GM13976 (cell line): ENCODE measurements at places on chromosomes 2 and 18.

DNA sequence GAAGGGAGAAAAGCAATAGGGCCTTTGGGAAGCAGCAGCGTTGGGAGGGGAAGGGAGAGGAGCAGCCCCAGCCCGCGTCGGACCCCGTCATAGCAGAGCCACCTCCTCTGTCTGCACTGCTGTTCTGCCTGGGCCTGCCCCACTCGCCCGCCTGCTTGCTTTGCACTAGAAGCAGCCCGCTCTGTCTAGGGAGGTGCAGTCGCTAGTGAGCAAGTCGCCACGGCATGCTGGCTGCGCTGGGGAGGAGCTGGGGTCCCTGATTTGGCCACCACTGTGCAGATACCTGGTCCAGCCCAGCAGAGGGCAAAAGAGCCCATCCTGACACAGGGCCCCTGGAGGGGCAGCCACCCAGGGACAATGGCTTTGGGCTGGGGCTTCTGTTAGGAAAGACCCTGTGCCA lies 8.0 kb upstream of the TMEM214 start:
- DNase-seq = no peak

GRCh38 chr2:69013142-69013839 lies at the start of gene ANTXR1:
Gene ANTXR1 (plus strand): TSS chr2:69013179. CDS start chr2:69013500, 321 bp downstream.
- DNase-seq = peak; percentile 42

- DNase-seq = no peak
Measured at GRCh38 chr18:8944871-8945245, 157.6 kb upstream of the NDUFV2 start.

GRCh38 chr2:153645599-153645998 lies 167.0 kb upstream of the RPRM start:
- DNase-seq = no peak

DNA sequence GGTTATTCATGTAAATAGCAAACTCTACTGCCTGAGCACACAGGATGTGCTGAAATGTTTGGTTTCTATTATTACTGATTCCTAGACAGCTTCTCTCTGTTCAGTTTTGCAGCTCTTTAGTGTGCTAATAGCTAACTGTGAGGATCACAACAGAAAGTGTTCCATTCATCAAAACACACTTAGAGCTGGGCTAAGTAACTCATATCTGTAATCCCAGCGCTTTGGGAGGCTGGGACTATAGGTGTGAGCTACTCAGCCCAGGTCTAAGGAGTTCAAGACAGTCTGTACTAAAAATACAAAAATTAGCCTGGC lies 63.2 kb downstream of the MOGAT1 start:
- DNase-seq = peak; percentile 32

DNA sequence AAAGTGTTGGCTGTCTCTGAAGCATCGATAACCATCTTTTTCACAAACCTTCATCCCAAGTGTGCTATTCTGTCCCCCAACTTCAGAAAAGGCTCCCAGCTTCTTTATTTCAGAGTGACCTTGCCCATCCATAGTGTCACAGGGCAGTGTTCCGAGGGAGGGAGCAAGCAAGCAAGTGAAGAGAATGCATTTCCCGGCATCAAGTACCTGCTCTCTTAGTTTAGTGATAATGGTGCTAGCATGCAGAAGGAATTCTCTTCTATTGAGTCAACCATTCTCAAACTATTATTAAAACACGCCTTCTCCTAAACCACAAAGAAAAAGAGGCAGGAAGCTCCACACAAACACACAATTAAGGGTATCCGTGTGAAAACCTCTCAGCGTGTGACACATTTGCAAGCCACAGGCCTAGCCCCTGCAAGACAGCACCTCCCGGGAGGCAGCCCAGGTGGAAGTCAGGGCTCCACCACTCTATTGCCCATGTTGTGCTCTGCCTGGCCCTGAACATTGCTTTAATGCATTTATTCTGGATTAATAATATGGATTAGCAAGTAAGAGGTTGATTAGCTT lies 504.9 kb downstream of the GALR1 start:
- DNase-seq = no peak

GRCh38 chr2:157312866-157313486 lies 12.6 kb downstream of the ERMN start:
- no peak for DNase-seq

DNA sequence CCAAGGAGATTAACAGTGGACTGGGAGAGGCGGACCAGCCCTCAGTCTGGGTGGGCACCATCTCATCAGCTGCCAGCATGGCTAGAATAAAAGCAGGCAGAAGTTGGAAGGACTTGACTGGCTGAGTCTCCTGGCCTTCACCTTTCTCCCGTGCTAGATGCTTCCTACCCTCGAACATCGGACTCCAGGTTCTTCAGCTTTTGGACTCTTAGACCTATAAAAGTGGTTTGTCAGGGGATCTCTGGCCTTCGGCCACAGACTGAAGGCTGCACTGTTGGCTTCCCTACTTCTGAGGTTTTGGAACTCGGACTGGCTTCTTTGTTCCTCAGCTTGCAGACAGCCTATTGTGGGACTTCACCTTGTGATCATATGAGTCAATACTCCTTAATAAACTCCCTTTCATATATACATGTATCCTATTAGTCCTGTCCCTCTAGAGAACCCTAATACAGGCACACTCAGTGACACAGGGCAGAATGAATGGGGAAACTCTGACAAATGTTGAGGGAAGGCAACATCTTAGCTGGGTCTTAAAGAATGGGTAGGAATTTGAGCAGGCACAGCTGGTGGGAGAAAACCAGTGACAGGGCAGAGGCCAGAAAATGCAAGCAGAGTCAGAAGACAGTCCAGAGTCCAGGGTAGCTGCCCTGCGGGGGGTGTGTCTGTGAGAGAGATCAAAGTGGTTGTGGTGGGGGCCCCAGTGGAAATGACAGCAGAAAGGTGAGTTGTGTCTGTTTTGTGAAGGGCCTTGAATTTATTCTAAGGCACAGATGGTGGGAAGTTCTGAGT lies 108.1 kb upstream of the CD302 start:
- DNase-seq = no peak

GRCh38 chr18:2293109-2293839 lies 278.0 kb downstream of the METTL4 start:
- DNase-seq = no peak

GRCh38 chr2:32446369-32446768 lies 89.5 kb downstream of the BIRC6 start:
- no peak for DNase-seq

DNA sequence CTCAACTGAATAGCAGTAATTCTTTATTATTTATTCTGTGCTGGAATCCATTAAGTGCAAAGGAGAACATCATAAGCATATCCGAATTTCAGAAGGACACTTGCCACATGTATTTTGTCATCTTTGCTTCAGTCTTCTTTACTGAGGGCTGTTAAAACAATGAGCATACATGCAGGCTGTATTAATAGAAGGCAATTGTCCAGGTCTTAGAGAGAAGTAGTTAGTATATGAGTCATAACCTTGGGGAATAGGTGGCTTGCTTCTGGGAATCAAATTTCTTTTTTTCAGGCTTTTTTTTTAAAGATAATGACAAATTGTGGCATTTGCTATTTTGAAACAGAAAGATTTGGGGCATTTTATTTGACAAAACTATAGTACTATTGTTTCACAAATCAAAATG lies 773.5 kb downstream of the CNTNAP5 start:
- DNase-seq = no peak

GRCh38 chr2:70726947-70727725 lies 40.9 kb downstream of the ADD2 start:
- DNase-seq = no peak

GRCh38 chr18:56739731-56740130 lies 88.6 kb downstream of the WDR7 start:
- no peak for DNase-seq

GRCh38 chr18:61785588-61785987 lies 107.2 kb downstream of the RNF152 start:
- no peak for DNase-seq

DNA sequence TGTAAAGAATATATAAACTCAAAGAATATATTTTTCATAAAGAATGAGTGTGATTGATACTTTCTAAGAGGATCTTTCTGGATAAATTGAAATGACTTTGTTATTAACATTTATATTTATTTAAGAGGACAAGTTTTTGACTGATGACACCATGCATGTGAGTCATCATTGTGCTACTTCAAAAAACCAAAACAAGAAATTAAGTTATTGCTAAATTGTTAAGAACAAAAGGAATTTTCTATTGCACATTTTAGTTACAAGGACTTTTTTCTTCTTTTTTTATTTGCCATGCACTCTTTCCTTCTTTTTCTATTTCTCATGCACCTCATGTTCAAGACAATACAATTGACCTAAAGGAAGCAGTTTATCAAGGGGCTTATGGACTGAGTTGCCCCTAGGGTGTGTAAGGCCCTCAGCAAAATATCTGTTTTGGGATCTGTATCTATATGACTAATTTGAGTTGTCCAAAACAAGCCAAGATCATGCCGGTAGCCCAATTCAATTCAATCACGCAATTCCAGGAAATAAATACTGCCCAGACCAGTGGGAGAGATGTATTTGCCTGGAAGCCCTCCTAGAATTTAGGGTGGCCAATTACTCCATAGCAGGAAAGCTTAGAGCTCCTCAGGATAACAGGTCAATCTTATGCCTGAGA lies 654.3 kb downstream of the METTL4 start:
- DNase-seq = no peak

- DNase-seq = no peak
Measured at GRCh38 chr18:74152857-74153256, 4.5 kb downstream of the TIMM21 start.

DNA sequence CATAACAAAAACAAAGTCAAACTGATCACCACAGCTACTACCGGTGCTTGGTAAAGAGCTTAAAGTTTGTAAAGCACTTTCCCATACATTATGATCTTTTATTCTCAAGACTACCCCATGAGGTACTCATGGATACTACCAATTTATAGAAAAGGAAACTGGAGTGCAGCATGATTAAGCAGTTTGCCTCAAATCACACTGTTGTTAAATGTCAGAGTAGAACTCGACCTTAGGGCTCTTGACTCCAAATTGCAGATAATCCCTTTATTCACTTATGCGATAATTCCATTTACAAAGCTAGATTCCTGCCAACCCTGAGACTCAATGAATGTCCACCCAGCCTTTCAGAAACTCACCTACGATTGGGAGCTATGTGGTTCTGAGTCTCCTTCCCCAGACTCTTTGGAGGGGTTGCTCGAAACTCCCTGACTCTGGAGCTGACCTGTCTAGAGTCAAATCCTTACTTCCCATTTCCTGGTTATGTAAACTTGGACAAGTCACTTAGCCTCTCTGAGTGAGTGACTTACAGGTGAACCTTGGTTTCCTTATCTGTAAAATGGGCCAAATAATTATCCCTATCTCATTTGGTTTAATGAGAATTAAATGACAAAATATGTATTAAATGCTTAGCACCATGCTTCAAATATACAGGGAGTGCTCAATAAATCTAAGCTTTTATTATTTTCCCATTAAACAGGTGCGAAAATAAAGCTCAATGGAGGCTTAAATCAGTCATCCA lies 47.4 kb downstream of the PSD4 start:
- DNase-seq = no peak

- no peak for DNase-seq
Measured at GRCh38 chr2:20073460-20073859, 22.0 kb upstream of the LAPTM4A start.

DNA sequence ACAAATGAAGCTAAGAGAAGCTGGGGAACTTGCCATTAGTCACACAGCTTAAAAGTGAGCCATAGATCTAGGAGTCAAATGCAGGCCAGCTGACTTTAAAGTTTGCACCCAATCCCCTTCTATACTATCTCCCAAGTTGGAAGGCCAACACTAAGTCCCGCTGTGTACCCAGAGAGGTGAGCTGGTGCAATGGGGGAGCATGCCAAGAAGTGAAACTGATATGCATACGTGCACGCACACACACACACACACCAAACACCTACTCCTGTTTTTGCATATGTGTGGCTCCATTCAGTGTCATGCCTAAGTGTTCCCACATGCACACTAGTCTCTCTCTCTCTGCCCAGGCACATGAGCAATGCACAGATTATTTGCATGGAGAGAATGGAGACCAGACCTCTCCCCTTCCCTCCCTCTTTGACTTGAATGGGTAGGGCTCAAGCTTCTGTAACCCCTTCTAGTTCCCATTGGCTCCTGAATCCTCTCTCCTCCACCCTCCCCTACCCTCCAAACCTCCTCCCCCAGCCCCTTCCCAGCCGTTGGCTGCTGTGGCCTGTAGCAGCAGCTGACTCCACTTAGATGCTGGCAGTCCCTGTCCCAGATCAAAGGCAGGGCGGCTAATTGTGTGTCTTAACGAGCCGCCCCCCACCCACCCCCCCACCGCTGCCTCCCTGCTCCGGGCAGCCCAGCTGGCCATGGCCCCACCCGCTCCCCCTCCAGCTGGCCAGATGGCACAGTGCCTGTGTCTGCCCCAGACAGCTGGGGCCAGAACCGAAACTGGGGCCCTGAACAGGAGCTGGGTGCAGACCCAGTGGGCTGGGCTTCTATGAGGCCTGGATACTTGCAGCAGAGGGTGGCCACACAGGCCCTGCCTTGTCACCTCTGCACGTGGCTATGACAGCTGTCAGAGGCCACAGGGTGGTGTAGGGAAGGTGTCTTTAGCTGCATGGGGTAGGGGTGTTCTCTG lies 5.6 kb downstream of the WNT10A start:
- DNase-seq = peak; percentile 75

DNA sequence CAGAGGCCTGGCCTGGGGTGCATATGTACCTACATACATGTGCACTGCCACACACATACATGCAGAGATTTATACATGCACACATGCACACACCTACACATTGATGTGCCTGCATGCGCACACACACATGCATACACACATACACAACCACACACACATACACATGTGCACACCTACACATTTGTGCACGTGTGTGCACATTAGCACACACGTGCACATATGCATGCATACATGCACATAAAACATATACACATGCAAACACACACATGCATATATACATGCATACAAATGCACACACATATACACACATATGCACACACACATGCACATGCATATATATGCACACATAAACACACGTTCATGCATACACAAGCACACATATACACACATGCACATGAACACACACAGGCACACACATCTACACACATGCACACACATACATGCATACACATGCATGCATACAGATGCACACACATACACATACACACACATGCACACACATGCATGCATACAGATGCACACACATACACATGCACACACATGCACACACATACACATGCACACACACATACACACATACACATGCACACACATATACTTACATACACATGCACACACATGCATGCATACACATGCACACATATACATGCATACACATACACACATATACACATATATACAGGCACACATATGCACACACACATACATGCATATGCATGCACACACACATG lies 23.6 kb upstream of the OTOS start:
- no peak for DNase-seq

- no peak for DNase-seq
Measured at GRCh38 chr2:20198796-20199632, 25.9 kb downstream of the SDC1 start.

DNA sequence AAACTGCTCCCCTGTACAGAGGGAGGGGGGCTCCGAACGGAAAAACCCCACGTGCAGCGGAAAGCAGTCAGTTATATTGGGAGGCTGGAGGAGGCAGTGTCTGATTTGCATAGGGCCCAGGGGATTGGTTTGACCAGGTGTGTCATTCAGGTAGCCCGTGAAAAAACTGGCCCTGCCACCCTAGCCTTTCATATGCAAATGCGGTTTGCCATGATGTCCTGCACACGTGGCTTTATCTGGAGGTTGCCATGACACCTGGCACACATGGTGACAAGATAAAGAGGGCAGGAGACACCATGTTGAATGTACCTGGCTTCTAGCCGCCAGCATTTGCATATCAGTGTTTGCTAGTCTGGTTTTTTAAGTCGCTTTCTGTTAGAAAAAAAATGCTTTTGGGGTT lies 20.5 kb downstream of the SLC25A52 start:
- DNase-seq = no peak
